Lower leg skin (tissue), 4 donors: ENCODE measurements at places on chromosomes 6 and 20. TPM values are rescaled to one million over a fixed set of nuclear protein-coding genes. Genes with fewer than 3 reads are reported as not detected.

KHDC1L gene
- not detected for total RNA-seq

TSBP1 gene
- not detected for total RNA-seq

ABHD16B gene
- not detected for total RNA-seq

NT5E gene
- total RNA-seq, result 11.0 TPM

C6orf89 gene
- 27.5 TPM for total RNA-seq
